ENCODE measurements at places on chromosomes 12 and 14.

- DNase-seq: no peak
These were observed 181.6 kb upstream of the FOXN3 start for GRCh38 chr14:89598548-89599186.

- no peak for DNase-seq
These were observed 41.3 kb upstream of the CEP83 start for GRCh38 chr12:94500831-94501567.

DNA sequence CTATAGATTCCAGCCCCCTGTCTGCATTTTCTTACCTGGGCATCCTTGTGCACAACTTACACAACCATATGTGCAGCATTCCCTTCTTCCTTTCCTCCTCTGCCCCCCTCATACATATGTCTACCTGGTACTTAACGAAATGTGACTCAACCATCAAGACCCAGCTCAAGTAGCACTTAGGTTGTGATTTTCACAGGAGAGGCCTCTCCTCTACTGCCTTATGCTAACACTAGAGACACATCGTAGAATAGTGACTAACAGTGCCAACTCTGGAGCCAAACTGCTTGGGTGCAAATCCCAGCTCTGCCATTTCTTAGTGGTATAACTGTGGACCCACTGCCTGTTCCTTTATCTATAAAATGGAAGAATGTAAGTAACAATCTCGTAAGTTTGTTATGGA lies 24.1 kb upstream of the PLEKHA5 start:
- DNase-seq: no peak

DNA sequence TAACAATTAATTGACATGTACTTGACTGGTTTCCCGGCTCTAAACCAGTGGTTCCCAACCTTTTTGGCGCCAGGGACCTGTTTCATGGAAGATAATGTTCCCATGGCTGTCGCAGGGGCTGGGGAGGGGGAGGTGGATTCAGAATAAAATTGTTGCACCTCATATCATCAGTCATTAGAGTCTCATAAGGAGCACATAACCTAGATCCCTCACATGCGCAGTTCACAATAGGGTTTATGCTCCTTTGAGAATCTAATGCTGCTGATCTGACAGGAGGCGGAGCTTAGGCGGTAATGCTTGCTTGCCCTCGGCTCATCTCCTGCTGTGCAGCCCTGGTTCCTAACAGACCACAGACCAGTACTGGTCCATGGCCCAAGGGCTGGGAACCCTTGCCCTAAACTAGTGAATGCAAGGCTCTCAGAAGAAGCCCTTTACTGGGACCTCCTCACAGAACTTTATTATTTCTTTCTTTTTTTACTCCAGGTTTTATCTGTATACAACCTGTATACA lies 86.4 kb upstream of the SINHCAF start:
- no peak for DNase-seq

DNA sequence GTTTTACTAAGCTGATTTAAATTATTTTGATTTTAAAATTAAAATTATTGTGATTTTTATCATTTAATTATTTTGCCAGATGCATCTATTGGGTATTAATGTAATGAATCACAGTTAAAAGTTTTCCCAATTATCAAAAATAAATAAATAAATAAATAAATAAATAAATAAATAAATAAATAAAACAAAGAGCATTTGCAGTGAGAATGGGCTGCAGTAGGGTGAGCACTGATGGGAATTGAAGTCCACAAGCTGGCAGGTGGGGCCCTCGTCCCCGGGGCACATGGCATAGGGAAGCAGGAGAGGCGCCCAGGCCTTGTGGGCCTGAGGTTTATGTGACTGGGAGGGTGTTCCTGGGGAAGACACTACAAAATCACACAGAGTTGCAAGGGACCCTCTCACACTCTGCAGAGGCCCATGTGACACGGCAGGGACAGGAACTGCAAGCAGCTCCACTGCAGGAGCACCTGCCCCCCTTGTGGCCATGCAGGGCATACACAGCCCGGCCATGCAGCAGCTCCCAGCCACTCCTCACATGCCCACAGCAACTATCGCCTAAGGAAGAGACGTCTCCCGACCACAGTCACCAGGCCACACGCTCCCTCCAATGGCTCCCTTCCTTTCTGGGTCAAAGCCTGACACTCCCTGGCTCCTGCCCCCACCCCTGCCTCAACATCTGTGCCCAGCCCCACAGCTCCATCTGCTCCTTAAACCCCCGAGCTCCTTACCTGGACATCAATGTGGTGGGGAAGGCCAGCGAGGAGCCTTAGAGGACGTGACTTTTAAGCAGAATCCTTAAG lies 256.3 kb upstream of the SFSWAP start:
- DNase-seq: peak; percentile 96

- DNase-seq: no peak
These were observed 5.5 kb upstream of the SCARB1 start for GRCh38 chr12:124869059-124869665.

DNA sequence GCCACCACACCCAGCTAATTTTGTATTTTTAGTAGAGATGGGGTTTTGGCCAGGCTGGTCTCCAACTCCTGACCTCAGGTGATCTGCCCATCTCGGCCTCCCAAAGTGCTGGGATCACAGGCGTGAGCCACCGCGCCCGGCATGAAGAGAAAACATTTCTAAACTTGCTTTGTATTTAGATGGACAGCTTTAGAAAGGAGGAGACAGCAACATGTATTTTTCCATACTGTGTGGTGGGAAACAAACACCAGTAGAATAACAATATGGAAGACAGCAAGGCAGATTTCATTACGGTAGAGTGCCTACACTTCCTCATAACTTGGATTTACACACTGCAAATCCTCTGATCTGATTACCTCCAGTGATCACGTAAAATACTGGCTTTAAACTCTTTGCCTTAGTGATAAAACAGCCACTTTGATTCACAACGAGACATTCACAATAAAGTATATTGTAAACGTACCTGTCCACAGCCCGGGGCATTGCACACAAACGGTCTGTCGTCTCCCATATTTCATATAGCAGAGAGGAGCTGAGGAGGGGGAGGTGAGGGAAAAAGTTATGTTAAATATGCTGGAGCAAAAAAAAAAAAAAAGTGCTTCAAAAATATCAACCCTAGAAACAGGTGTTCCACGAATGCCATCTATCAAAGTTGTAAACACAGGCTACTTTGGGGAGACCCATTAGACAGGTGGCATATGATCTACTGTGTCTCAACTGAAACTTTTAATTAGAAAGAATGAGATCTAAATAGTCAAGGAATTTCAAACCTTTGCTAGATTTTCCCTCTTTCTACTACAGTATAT lies 25.5 kb downstream of the ATF7 start:
- DNase-seq: no peak
